ENCODE measurements at places on chromosomes 16 and 17. TPM values are rescaled to one million over a fixed set of nuclear protein-coding genes. Genes with fewer than 3 reads are reported as not detected.
A peak's percentile ranks its signal among the peaks of the same experiment; 100 is the strongest.

- DNase-seq, result no peak
These were observed 6.2 kb downstream of the PLCG2 start for GRCh38 chr16:81785138-81785924.

- no peak for DNase-seq
These were observed 16.5 kb downstream of the CDIP1 start for GRCh38 chr16:4522051-4522581.

- DNase-seq, result peak; percentile 66
These were observed 881 bp upstream of the LLGL1 start for GRCh38 chr17:18224387-18225120.

DNA sequence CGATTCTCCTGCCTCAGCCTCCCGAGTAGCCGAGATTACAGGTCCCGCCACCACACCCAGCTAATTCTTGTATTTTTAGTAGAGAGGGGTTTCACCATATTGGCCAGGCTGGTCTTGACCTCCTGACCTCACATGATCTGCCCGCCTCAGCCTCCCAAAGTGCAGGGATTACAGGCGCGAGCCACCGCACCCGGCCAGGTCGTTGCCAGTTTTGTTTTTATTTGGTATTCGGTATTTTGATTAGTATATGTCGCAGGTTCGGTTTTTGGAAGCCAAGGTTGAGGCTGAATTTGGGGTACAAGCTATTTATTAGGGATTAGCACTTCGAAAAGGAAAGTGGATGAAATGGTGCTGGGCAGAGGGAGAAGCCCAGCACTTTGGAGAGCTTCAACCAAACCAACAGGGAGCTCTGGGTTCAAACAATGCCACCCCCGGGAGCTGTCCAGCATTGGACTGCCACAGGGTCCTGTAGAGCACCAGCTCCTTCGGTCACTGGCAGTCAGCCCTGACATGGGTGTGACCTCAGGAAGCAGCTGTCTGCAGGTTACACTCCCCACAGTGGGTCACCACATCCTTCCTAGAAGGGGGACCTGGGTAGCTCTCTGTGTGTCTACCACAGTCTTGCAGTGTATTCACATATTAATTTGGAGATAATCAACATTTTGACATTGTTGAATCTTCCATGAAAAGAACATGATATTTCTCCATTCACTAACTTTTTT is 1.5 kb upstream of the CLEC10A start:
- DNase-seq, result no peak

The SCARF1 gene
- polyA plus RNA-seq, result 7.3 TPM

DNA sequence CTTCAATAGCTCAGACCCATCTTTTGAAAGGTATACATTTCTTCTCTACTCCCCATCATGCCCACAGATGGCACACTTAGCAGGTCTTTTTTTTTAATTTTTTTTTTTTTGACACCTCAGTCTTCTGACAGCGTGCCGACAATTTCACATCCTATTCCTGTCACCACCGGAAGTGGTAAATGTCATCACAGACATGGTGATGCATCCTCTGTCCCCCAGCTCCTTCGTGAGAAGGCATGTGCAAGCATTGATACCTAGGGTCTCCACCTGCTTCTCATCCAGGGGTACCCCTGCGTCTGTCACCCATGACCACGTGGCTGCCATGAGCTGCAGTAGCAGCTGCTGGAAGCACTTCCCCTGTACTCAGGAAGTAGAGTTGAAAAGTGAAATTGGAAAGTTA is 35.6 kb downstream of the ELAC2 start:
- no peak for DNase-seq

Measured in muscle of arm (tissue), 14 donors.